Activated CD4-positive, CD25-positive, alpha-beta regulatory T cell (primary cell): ENCODE measurements at places on chromosomes 3 and 15.

- no peak for DNase-seq
Measured at GRCh38 chr15:36818260-36818659, 238.8 kb downstream of the CDIN1 start.

- no peak for DNase-seq
Measured at GRCh38 chr3:4417449-4417848, 49.6 kb downstream of the SUMF1 start.

- no peak for DNase-seq
Measured at GRCh38 chr15:49052662-49053061, 6.4 kb upstream of the SECISBP2L start.

DNA sequence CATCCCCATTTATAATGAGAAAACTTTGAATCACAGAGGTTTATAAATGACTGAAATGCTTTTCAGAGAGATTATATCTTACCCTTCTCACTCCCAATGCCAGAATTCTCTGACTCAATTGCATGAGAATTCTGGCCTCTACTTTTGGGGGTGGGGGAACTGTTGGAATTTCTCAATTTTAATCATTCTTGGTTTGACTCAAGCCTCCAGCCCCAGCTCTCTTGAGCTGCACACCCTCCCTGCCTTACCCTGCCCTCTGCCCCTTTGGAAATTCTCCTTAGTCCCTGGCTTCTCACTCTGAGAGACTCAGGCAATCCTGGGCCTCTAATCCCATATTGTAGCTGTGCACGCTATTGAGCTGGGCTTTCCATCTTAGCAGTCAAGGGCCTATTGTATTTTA lies 44.2 kb downstream of the ZNF589 start:
- DNase-seq, result no peak

DNA sequence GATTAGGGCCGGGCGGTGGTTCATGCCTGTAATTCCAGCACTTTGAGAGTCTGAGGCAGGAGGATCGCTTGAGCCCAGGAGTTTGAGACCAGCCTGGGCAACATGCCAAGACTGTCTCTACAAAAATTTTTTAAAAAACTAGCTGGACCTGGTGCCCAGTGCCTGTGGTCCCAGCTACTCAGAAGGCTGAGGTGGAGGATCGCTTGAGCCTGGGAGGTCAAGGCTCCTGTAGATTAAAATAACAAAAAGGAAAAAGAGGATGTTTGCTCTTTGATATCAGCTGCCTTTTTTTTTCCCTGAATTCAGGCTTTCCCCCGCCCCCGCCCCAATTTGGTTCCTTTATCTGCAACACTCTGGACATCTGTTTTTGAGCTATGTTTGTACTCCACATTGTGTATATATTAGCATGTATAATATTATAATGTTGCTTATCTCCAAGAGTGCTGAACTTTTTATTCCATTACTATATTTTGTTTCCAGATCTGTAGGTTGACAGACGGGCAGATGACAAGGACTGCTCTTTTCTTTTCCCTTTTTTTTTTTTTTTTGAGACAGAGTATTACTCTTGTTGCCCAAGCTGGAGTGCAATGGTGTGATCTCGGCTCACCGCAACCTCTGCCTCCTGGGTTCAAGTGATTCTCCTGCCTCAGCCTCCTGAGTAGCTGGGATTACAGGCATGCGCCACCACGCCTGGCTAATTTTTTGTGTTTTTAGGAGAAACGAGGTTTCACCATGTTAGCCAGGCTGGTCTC lies 4.6 kb downstream of the SNAP23 start:
- no peak for DNase-seq

DNA sequence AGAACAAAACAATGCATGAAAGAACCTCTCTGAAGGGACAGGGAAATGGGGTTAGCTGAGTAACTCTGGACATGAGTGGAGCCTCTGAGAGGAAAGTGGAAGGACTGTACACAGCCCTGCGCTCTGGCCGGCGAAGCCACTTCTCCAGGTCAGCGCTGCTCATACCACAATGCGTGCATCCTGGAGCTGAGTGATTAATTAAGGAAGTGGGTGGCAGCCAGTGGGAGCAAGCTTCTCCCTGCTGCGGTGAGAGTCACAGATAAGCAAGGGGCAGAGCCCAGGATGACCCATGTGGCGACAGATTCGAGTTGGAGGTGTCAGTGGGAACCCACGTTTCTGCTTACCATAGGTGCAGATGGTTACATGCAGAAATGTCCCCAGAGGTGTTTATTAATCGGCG lies 48.0 kb downstream of the KLF15 start:
- DNase-seq, result no peak

DNA sequence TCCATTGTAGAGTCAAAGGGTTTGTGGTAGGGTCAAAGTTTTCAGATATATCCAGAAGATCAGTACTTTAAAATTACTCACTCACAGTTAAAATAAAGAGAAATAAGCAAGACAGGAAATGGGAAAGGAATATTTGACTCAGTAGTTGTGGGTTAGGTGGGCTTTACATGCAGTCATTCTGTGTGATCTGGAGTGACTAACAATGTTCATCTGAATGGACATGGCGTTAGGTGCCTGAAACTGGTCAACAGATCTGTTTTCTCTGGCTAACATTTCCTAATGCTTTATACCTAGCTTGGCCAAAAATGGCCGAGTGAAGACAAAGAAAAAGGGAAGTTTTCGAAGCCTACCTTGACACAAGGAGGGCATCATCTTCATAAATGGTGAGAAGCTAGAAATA lies 133.4 kb upstream of the SATB1 start:
- DNase-seq, result no peak

DNA sequence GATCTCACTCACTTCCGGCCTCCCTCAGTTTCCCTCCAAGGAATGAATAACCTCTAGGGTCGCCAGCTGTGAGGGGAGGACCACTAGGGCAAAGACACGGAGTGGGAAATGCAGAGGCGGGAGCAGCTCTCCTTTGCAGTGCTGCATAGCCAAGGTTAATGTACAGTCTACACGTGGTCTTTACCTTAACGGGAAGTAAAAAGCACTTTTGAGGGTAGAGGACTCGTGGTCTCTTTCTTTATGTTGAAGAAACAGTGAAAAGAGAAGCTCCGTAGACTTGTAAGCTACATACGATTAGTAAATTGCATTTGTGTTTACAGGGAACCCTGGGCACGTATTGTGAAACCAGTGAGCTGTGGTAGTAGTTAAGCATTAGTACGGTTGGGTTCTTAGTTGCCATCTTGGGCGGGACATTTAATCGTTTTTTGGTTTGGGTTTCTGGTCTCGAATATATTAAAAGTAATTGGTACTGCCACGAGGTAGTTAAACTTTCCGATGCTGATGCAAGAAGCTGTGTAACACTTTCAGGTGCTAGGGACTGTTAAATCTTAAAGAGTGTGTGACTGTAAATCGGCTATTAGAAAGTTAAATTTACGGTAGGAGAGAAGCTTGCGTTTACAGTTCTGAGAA lies 828 bp downstream of the U2SURP start:
- DNase-seq, result no peak

DNA sequence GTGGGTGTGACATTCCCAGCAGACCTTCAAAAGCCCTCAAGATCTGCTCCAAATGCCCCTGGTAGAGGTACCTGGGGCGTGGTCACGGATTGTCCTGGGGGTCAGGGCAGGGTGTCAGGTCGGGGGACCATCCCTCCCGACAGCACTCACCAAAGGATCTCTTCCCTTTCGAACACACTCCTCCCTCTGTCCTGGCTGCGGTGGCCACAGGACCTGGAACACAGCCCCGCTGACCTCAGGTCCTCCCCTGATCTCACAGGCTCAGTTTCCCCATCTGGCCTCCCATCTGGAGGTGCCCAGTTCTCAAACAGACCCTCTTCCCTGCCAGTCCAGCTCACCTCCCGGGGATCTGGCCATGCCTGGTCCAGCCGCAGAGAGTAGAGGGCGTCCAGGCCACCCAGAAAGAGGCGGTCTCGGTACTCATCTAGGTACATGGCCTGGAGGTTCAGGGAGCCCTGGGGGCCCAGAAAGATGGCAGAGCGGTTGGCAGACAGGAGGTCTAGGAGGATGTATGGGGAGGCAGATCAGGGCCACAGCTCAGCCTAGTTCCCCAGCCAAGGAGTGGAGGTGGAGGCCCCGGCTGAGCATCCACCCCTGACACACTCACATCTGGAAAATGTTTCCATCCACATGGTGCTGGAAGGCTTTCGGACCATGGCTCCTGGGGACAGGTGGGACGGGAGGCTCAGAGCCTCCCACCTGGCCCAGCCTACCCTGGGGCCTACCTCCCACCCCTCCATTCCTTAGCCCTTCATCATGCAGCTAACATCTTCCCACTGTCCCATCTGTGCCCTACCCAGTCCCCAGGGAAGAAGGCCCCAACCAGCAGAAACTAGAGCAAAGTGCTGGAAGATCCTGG lies 2.3 kb downstream of the SEMA3G start:
- DNase-seq, result no peak

GRCh38 chr3:134299185-134299887 lies 48.7 kb upstream of the RYK start:
- no peak for DNase-seq

DNA sequence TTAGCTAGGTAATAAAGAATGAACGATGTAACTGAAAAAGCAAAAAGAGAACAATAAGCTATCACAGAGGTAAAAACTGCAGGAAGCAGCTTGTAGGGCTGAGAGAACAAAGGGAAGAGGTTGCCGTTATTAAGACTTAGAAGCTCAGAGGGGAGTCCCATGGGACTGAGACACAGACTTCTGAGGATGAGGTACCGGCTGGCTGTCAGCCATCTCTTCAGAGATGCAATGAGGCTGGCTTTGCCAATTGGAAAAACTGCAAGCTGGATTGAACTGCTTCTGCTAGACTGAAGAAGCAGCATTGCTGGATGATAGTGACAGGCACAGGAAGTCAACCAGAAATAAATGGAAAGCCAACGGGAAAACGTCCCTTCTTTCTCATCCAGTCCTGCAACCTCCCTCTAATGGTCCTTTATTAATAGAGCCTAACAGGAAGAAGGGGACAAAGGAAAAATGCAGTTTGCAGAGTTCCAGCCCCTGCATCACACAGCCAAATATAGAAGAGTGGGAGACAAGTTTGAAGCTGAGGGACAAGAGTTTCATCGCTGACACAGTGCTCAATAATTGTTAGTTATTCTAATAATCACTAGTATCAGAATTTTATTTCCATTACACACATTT lies 21.1 kb upstream of the KLHL6 start:
- DNase-seq, result no peak

DNA sequence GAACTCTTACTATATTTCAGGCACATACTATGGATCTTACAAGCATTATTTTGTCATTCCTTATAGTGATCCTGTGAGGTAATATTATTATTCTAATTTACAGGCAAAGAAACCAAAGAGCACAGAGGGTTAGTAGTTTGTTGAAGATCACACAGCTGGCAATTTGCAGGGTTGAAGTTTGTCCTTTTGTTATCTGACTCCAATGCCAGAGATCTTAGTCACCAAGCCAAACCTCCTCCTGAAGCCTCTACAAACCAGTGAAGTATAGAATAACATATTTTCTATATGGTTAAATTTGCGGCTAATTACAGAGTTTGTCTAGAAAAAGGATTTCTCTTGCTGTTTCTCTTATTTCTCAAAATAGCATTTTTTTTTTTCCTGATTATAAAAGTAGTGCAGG lies 11.2 kb downstream of the ISLR2 start:
- no peak for DNase-seq

GRCh38 chr3:17583530-17583929 lies 158.9 kb downstream of the TBC1D5 start:
- no peak for DNase-seq

GRCh38 chr3:190368881-190369280 lies 19.1 kb upstream of the CLDN16 start:
- DNase-seq, result no peak

- no peak for DNase-seq
Measured at GRCh38 chr15:51097553-51098330, 3.0 kb upstream of the TNFAIP8L3 start.

- no peak for DNase-seq
Measured at GRCh38 chr3:11076711-11077110, 77.6 kb upstream of the HRH1 start.

GRCh38 chr3:9253327-9253726 lies 3.9 kb upstream of the SRGAP3 start:
- no peak for DNase-seq

GRCh38 chr3:160829486-160830009 lies 73.5 kb downstream of the PPM1L start:
- DNase-seq, result no peak

DNA sequence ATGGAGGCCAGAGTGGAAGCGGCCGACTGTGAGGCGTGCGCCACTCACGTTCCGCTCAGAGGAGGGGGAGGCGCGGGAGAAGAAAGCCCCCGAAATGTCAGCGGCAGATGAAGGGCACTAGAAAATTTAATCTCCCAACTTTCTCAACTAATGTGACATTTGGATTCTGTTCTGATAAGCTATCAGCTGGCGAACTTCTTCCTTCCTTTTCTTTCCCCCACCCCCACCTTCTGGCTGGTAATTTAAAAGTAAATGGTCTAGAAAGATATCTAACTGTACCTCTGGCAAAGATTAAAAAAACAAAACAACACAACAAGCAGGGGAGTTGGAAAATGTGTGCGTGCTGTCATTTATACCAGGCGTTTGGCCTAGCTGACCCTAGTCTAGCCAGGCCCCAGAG lies 26.4 kb upstream of the TMEM115 start:
- no peak for DNase-seq

GRCh38 chr3:121431726-121432517 lies 113.9 kb downstream of the POLQ start:
- no peak for DNase-seq

DNA sequence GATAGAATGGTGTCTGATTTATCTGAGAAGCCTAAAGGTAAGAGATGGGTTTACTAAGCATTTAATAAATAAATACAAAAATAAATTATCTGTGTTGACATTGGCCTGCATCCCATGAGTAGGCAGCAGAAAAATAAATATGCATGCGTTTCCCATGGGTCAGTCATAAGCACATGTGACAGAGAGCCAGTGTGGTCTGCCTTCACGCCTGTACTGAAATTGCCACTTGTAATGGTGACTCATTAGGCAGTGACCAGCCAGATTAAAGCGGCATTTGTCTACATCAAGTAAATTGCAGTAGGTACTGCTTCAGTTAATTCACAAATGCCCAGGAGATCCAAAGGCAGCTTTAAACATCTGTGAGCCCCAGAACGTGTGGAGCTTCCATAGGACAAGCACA lies 399.6 kb downstream of the NAALADL2 start:
- no peak for DNase-seq

DNA sequence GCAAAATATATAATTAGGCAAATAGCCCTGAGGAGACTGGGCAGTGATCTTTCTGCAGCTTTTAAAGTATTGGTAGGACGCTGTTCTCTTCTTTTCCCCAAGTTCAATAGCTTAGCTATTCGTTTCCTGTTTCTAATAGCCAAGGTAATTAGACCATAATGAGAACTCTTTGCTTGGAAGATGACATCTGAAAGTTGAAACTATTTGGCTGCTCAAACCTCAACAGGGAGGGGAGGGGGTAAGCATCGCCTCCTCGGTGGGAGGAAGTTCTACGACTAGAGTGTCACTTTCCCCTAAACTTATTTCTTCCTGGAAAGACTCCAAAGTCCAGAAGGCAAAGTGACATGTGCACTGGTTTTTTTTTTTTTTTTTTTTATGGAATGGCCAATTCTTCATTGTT lies 22.8 kb upstream of the ALDH1A3 start:
- DNase-seq, result no peak

- no peak for DNase-seq
Measured at GRCh38 chr3:195208183-195208582, 62.8 kb downstream of the XXYLT1 start.

GRCh38 chr15:98617328-98617980 lies 30.9 kb upstream of the IGF1R start:
- no peak for DNase-seq

GRCh38 chr3:123053107-123053506 lies 13.7 kb upstream of the PDIA5 start:
- no peak for DNase-seq

- DNase-seq, result no peak
Measured at GRCh38 chr3:50435371-50436113, 67.9 kb downstream of the CACNA2D2 start.

GRCh38 chr3:186519021-186519658 lies 25.0 kb downstream of the CRYGS start:
- DNase-seq, result peak; percentile 19
